ENCODE measurements at places on chromosomes 3 and 15.

DNA sequence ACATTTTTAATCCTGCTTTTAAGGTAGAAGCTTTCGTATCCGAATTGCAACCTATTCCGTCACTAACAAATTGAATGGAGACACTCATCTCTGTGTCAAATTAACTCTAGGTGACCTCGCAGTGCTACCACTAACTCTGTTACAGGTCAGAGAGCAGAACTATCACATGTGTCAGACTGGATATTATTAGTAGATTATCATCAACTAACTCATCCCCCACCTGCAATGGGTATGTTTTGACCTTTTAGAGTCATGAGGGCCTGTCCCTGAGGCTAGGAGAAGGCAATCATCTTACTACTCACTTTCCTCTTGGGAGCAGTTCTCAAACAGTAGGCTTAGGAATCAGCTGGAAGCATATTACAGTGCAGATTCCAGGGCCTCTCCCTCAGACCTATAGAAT lies 2.0 kb downstream of the GLDN start:
- no peak for DNase-seq

DNA sequence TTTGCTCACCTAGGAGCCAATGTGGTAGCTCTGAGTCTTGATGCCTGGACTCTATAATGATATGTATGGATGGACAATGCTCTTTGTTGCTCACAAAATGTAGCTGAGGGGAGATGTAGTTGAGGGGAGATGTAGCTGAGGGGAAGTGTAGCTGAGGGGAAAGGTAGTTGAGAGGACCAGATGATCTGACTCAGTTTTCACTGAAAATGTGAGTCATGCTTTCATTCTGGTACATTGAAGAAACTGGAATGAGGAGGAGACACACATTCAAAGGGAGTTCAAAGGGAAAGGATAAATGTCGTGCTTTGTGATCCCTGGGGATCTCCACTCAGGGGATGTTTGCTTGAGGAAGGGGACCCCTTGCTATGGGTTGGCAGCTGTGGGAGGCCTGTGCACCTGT lies 302.9 kb upstream of the TRIM42 start:
- DNase-seq = no peak

- no peak for DNase-seq
These were observed 53.8 kb downstream of the IMPG2 start for GRCh38 chr3:101266566-101266965.

DNA sequence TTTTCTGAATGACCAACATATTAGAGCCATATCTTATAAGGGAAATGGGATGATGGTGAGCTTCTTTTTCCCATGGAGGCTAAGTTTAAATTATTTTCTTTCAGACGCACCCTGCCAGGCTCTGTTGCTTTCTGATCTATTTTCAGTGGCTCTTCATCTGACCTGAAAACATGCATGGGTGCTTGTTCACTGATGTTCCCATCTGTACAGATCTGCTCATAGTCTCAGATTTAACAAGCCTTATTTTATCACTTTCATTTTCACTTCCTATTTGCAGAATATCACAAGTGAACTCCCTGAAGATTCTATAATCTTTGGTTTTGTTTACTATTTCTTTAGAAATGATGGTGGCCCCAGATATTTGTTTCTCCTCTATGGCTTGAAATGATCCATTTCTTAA lies 31.1 kb upstream of the SUCLG2 start:
- no peak for DNase-seq

GRCh38 chr3:175212896-175213295 lies 353.8 kb downstream of the NAALADL2 start:
- DNase-seq = no peak

DNA sequence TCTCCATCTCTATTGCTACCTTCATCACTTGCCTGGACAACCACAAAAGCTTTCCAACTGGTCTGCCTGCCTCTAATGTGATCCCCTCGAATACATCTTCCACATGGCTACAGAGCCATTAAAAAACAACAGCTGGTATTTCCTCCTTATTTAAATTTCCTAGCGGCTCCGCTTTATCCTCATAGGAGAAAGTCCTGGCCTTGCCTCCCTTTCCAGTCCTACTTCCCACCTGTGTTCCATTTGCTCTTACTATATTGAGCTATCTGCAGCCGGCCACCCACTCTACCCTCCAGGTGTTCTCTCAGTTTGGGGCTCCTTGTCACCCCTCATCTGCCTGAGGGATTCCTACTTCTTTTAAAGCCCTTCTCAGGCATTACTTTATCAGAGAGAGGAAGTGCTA lies 49.7 kb upstream of the TSPAN3 start:
- DNase-seq = no peak

DNA sequence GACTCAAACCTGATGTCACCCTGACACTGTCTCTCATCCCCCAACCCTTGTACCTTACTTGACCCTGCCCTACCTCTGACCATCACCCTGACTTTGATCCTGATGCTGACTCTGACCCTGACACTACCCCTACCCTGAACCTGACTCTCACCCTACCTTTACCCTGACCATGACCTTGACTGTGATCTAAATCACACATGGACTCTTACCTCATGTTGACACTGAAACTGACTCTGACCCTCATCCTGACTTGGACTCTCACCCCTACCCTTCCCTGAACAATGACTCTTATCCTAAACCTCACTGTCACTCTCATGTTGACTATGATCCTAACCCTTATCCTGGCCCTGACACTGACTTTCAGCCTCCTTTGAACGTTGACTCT lies 21.7 kb upstream of the SLC25A26 start:
- no peak for DNase-seq

- DNase-seq = no peak
These were observed 211.7 kb downstream of the ABHD5 start for GRCh38 chr3:43902415-43902814.

DNA sequence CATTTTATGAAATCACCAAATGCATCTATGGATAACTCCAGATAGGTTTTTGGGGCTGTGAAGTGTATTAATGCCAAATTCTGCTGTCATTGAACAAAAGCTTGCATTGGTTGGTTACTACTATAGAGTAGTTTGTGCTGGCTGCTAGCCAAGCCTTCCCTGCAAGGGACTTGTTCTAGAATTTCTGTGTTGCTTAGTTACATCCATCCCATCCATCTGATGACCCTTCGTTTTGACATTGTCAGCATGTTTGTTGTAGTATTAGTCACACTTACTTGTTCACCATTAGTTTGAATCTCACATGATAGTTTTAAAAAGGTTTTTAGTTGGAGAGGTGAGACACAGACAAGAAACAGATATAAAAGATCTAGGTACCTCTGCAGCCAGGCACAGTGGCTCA lies 7.0 kb upstream of the NIPA2 start:
- no peak for DNase-seq
